ENCODE measurements at places on chromosomes 13 and 19.
A peak's percentile ranks its signal among the peaks of the same experiment; 100 is the strongest.

DNA sequence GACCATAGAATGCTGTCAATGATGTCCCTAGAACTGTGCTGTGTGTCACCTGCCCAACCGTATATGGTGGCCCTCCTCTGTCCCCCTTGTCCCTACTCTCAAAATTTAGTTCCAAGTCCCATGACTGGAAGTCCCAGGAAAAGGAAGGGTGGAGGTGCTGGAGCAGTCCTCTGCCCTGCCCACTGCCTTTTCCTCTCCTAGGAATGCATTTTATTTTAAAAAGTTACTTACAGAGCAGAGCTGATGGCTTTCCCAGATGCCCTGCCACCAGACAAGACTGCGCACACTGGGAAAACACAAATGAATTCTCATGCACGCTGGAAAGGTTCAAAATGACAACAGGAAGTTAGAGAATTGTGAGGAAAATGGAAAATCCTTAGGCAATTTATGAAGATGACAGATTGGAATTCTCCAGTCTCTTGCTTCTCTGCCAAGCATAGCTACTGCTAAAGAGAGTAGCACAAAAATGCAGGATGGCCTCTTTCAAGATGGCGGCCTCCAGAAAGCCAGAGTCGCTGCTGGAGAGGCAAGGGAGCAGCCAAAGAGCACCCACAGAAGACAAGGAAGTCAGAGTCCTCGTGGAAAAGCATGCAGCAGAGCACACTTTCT, 117.1 kb upstream of the TSC22D1 start:
- DNase-seq = no peak

GRCh38 chr13:112588490-112589297, 741 bp upstream of the TUBGCP3 start:
- DNase-seq = no peak

DNA sequence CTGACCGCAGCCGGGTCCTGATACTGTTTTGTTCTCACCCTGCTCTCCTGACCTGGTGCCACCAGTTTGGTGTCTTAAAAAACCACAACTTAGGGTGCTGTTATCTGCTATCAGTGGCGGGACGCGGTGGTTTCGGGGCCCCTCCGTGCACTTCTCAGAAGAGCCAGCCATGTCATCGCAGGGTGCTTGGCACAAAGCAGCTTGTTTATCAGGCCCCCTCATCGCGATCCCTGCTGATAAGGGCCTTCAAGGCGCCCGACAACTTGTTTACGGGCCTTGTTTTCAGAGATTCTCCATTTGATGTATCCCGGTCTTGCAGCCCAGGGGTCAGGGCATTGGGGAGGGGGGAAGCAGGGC, 58.1 kb upstream of the KLF2 start:
- peak; percentile 65 for DNase-seq

DNA sequence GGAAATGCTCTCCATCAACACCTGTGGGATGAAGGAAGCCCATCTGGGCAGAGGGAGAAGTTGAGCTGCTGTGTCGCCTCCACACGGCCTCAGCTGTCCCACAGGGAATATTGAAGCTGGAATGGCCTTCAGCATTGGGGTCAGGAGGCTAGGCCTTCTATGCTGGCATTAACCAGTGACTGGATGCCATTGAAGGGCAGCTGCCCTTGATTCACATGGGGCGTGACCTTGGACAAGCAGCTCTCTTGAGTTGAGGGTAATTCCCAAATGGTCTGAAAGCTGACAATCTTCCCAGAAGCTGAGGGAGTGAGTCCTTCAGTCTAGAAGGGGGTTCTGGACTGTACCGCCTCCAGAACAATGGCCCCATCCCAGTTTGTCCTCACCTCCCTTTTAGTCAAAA, 6.7 kb downstream of the BCL3 start:
- DNase-seq = no peak

GRCh38 chr19:37095859-37096258, 17.6 kb downstream of the ZNF420 start:
- DNase-seq = no peak

- peak; percentile 27 for DNase-seq
Measured at GRCh38 chr19:16113727-16114126, 2.0 kb downstream of the RAB8A start.

GRCh38 chr19:4916292-4917082, 7.2 kb downstream of the UHRF1 start:
- DNase-seq = peak; percentile 42

DNA sequence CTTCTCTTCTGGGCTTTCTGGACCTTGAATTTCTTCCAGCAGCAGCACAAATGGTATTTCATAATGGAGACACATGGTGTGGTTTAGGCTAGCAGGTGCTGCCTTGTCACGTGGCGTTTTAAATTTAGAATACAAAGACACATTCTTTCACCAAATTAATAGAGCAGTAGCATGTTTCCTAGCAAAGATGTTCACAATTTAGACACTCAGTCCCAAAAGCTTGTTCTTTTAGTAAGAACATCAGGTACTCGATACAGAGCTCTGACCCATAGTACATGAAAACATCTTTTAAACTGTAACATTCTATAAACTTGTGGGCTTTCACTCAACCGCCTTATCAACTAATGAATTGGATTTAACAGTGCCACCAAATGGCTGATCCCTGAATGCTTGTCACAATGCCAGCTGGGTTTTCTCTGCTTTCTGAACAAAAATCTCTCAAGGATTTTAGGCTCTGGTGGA, 290.1 kb downstream of the DCLK1 start:
- DNase-seq = no peak

DNA sequence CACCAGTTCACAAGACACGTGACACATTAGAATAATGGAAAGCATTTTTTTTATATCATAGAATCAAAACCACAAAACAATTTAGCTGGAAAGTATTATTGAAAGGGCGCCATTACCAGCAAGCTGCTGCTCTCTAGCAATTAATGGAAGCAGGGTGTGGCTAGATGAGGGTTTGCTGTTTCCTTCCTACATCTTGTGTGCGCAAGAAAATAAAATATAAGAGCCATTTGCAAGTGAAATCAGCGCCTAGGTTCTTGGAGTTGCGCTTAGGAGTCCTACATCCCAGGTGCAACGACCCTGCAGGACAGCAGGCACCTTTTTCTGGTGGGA, 140.9 kb downstream of the ZNF536 start:
- no peak for DNase-seq

Data from activated CD4-positive, alpha-beta T cell treated with anti-CD3 and anti-CD28 coated beads, Interleukin-2, Interleukin-6, amounts not matched to agents 100 ng/mL and 50 ng/mL, durations not matched to agents 16 hours and 8 hours (primary cell).